ENCODE measurements at places on chromosomes 5 and 9.
A peak's percentile ranks its signal among the peaks of the same experiment; 100 is the strongest.

GRCh38 chr9:111945216-111945615 is 48.6 kb downstream of the UGCG start:
- DNase-seq, result no peak

GRCh38 chr9:137924761-137925369 is 47.3 kb downstream of the CACNA1B start:
- no peak for DNase-seq

- no peak for DNase-seq
Observed at GRCh38 chr5:15510831-15511230, 10.9 kb downstream of the FBXL7 start.

DNA sequence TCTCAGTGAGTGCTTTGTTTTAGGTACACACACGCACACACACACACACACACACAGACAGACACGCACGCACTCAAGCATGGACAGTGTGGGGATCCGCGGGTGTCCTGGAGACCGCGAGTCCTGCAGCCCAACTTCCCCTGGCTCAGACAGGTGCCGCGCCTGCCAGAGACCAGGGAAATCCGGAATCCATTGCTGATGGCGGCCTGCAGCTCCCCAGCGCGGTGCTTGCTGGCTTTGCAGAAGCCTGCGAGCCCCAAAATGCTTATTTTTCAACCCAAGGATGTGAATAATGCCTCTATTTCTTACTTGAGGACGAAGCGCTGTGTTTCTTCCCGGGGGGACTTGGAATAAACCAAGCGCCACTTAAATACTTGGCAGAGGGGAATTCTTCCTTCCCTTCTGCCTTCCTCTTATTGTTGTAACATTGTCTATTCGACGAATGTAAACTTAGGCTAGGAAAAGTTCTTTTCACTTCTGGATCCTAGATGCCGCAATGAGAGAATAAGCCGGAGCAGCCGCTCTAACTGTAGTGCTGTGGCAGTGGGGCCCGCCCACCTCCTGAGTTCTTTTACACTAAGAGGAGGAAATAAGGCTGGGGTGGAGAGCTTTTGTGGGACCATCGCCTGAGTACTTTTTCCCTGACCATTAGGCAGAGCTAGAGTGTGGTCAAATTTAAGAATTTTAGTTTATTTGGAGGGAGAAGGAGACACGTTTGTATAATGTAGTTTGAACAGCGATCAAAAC is 802 bp downstream of the ITGA2 start:
- peak; percentile 57 for DNase-seq

- no peak for DNase-seq
Observed at GRCh38 chr5:136732751-136733150, 367.4 kb upstream of the TRPC7 start.

- DNase-seq, result no peak
Observed at GRCh38 chr5:151003503-151003860, 16.9 kb upstream of the GPX3 start.
